Suprapubic skin (tissue), 4 donors: ENCODE measurements at places on chromosomes 2 and 18. TPM values are rescaled to one million over a fixed set of nuclear protein-coding genes. Genes with fewer than 3 reads are reported as not detected.

GRCh38 chr2:199734011-199734410, 117.0 kb downstream of the FTCDNL1 start:
- no peaks in the 10 kb centered on the region for H3K36me3 ChIP-seq
- H3K4me3 ChIP-seq: no peak overlapping the region
- no peaks in the 10 kb centered on the region for H3K27me3 ChIP-seq
- no peaks in the 10 kb centered on the region for H3K4me1 ChIP-seq

DNA sequence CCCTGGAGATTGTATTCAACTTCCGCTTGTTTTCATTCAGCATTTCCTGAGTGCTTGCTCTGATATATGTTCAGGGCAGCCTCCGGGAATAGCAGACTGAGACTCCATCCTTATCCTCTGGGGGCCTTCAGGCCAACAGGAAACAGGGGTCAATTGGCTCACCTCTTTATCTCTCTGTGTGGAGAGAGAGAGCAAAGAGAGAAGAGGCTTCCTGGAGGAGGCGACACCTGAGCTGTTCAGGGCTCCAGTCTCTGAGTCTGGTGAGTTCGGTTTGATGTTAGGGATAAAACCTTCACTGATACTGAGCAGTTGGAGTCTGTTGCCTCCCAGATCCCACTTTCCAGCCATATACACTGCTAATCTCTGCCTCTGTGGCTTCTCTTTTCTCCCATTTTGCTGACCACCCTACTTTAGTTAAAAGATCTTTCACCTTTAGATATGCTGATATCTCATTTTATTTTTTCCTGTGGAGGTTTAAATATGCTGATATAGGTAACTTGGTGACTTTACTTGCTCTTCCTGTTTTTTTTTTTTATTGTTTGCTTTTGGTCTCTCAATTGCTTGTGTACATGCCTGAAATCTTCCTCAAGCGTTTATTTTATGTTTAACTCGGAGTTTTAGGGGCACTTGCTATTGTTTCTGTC, 56.9 kb downstream of the KCNS3 start:
- no peak for DNase-seq
- no peaks in the 10 kb centered on the region for H3K4me1 ChIP-seq
- H3K27me3 ChIP-seq: no peaks in the 10 kb centered on the region
- H3K4me3 ChIP-seq: no peak overlapping the region
- H3K27ac ChIP-seq: no peak overlapping the region
- peaks cover 11% of the 10 kb centered on the region for H3K36me3 ChIP-seq

GRCh38 chr2:45892757-45893156, 241.3 kb downstream of the PRKCE start:
- DNase-seq: no peak
- H3K36me3 ChIP-seq: no peaks in the 10 kb centered on the region
- no peaks in the 10 kb centered on the region for H3K27me3 ChIP-seq

DNA sequence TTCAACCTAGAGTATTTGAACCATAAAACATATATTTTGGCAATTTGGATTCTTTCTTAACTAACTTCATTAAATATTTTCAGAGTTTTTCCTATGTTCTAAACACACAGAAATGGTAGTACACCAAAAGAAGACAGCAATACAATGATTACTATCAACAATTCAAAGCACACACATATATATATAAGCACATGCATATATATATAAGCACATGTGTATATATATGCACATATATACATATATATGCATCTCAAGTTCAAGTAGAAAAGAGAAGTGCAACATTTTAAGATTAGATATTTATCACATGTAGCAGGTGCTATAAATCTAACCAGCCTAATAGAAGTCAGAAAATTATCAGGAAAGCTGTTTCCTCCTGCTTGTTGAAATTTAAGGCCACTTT, 320.9 kb upstream of the FSIP2 start:
- no peaks in the 10 kb centered on the region for H3K36me3 ChIP-seq
- no peak overlapping the region for H3K27ac ChIP-seq
- H3K27me3 ChIP-seq: no peaks in the 10 kb centered on the region
- no peak overlapping the region for H3K4me3 ChIP-seq
- DNase-seq: no peak

TNP1 gene
- total RNA-seq: not detected

- no peaks in the 10 kb centered on the region for H3K4me1 ChIP-seq
- no peak overlapping the region for H3K4me3 ChIP-seq
These were observed 221.2 kb downstream of the IRS1 start for GRCh38 chr2:226578373-226578772.

EDAR gene
- 4.3 TPM for total RNA-seq

NPHP1 gene
- total RNA-seq: 4.1 TPM
